AG08396 (cell line): ENCODE measurements at places on chromosomes 7 and 10.

GRCh38 chr7:21616091-21616490, 73.3 kb downstream of the DNAH11 start:
- no peak for DNase-seq

- DNase-seq: no peak
These were observed 1211.3 kb downstream of the REEP3 start for GRCh38 chr10:64732372-64732957.

- no peak for DNase-seq
These were observed 28.1 kb upstream of the JAKMIP3 start for GRCh38 chr10:132037676-132037975.

DNA sequence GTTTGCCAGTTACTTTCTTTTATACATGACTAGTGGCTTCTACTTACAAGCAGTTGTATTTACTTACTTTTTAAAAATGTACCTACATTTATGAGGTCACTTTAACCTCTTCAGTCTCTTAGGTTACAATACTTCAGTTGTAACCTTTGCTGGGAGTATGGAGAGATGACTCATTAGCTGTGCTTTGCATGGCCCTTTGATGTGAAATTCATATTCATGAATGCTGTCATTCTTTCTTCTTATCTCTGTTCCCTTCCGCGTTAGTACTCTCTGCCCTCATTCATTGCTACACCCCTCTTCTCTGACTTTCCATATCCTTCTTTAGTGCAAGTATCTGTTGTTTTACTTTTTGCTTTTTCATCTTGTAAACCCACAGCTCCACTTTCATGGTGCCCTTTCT, 164.3 kb downstream of the BMPER start:
- DNase-seq: no peak

DNA sequence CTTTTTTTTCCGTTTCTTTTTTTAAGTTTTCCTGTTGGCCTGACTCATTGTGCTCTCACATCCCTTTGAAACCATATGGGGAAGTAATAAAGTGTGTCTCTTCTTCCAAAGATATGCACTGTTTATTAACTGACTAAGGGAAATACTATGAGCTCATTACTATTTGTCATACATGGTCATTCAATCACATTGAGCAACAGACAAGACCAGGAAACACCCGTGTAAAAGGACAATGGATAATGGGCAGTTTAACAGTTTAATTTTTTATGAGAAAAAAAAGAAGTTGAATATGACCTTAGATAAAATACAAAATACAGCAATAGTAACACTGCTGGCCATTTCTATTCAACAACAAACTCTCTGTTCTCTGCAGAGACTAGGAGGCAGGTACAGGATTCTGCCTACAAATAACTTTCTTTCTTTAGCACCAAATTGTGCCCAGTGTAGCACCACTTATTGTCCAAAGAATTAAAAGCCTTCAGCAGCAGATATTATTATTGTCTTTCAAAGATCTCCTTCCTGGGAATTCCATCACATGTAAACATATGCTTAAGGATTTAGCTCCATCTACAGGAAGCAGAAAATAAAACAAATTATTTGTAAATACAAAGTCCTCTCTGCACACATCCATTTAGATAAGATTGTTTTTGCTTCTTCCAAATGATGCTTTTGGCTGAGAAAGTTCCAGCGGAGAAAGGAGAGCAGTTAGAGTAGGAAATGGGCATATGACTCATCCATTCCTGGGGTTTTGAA, 55.0 kb upstream of the AKR1E2 start:
- peak; percentile 62 for DNase-seq

- no peak for DNase-seq
These were observed 6.1 kb downstream of the NAMPT start for GRCh38 chr7:106278695-106279094.

- no peak for DNase-seq
These were observed 73.0 kb upstream of the FOXP2 start for GRCh38 chr7:114341648-114342047.
